ENCODE measurements at places on chromosomes 12 and 14. TPM values are rescaled to one million over a fixed set of nuclear protein-coding genes. Genes with fewer than 3 reads are reported as not detected.

G2E3 gene
- 7.7 TPM for total RNA-seq

DNA sequence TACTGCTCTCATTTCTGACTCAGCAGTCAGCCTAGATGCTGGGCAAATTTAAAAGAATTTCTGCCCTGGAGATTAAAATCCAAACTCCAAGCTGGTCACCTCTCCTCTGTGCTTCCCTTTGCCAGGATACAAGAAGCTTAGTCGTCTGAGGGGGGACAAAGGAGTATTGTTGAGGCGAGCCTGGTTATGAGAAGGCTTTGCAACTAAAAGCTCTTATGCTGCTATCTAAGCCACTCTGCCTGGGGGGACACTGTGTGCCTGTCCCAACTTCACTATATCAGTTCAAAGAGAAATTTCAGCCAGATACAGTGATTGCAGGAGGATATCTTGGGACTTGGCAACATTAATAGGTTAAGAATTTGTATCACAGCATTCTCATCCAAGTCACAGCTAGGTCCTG is 10.8 kb upstream of the PLEKHH1 start:
- DNase-seq: no peak

RAB5B gene
- total RNA-seq: 128 TPM

- DNase-seq: no peak
Observed at GRCh38 chr14:21078287-21078686, 8.2 kb downstream of the ARHGEF40 start.

KLRC4 gene
- not detected for total RNA-seq

- DNase-seq: peak; percentile 73
Observed at GRCh38 chr12:95736631-95737030, 53.9 kb downstream of the NTN4 start.

- DNase-seq: no peak
Observed at GRCh38 chr12:63764481-63764880, 15.2 kb upstream of the RXYLT1 start.

DNA sequence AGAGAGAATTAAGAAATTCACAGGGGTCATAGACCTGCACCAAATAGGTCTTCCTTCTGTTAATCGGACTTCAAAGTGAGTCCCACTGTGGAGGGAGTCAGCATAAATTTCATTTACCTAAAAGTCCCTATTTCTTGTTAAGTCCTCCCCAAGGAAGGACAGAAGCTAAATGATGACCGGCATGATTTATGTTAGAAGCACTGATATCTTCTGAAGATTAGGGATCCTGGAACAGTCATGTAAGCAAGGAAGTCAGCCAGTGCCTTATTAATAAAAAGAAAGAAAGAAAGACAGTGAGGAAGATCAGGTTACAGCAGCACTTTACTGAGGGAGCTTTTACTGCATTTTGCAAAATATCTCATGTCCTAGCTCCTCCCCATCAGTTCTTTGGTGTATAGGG is 287.5 kb downstream of the FOXG1 start:
- no peak for DNase-seq
